Large intestine (tissue), 12 donors: ENCODE measurements at places on chromosomes 4 and X.
A peak's percentile ranks its signal among the peaks of the same experiment; 100 is the strongest.

- no peak for DNase-seq
Measured at GRCh38 chr4:118867311-118868067, 21.2 kb upstream of the SYNPO2 start.

DNA sequence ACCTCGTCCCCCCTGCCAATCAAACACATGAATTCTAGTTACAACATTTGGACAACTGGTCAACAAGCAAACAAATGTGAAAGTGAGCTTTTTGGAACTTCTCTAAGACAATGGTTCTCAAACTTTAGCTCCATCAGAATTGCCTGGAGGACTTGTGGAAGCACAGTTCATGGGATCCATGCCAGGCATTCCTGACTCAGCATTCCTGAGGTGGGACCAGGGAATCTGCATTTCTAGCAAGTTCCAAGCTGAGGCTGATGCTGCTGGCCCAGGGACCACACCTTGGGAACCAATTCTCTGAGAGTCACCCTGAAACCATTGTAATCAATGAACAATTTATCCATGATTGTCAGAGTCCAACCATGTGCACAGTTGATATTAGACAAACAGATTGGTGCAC, 43.8 kb upstream of the PRPS2 start:
- no peak for DNase-seq

- no peak for DNase-seq
Measured at GRCh38 chrX:47185241-47185640, 8.4 kb upstream of the UBA1 start.

DNA sequence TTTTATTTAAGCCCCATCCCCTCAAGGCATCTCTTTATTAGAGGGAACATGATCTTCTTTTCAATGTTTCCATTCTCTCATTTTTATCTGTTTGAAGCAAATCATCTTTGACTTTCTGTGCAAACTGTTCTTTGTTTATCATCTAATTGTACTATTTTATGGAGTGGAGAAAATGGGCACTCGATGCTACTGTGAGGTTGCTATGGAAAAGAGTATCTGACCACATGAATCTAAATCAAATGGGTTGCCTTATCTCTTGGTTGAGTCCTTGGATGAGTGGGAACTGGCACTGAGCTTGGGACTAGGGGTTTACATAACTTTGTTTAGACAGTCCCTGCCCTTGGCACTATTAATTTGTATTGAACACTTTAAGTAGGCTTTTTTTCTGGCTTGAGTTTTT, 9.1 kb downstream of the OCRL start:
- no peak for DNase-seq

DNA sequence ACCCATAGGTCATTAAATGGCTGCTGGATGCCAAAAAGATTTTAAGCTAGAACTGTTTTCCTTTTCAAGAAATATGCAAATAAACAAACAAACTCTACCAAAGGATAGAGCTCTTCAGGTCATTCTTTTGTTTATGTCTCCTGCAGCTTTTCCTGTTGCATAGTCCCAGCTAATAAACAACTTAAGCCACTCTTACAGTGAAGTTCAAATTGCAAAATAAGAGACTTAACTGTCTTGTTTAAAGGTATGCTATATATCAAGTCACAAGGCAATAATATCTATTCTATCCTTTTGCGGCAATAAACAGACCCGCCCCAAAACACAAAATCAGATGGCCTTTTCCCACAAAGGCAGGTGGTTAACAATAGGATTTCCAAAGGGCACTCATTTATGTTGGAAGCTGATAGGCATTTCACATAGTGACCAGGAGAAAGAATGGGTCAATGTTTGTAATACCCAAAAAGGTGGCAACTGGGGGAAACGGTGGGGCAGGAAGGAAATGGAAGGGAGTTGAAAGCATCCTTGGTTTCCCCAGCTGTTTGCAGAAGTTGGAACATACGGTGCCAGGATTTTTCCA, 15.3 kb downstream of the HAND2 start:
- no peak for DNase-seq

- DNase-seq: no peak
Measured at GRCh38 chr4:164648151-164648848, 105.6 kb upstream of the SMIM31 start.

DNA sequence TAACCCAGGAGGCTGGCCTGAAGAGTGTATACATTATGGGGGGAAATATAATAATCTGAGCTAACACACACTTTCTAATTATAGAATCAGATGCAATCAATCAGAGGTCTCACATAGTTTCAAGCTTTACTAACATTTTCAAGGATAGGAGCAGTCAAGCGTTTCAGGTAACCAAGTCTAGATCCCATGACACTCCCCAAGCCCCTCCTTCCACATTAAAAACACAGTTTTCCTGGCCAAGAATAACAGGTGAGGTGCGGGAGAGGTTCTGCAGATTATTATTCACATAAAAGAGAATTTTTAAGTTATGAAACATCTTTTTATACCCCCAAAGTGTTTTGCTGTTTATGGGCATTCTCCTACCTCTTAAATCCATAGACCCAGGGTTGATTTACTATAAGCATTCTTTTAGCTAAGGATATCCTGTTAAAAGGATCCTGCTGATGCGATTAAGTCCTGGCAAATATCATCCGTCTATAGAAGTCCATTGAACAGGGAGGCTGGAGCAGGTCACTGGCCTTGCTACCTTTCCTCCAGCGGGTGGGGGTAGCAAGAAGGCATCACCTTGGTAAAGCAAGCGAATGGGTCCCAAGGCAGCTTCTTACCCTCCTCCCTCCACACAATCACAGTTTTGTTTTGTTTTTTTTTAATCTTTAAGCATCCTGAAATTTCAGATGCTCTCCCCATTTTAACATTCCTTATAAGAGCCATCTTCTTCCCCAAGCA, 104.7 kb upstream of the GPM6A start:
- no peak for DNase-seq

DNA sequence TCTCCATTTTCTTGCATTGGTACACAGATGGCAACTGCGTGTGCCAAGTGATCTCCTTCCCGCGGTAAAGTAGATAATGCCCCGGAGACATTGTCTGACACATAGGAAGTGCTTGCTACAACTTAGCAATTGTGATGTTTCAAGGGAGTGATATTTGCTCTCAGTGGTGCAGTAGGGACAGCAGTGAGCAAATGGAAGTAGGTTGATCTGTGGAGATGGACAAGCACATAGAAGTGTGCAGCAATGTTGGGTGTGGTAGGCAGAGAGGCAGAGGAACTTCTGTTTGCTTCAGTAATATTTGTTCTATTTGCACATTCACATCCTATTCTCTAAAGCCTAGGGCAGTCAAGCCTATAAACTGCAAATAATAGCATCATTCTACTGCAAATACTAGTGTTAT, 846.7 kb upstream of the PRKX start:
- DNase-seq: no peak

GRCh38 chrX:13290891-13291614, 28.8 kb downstream of the ATXN3L start:
- no peak for DNase-seq

DNA sequence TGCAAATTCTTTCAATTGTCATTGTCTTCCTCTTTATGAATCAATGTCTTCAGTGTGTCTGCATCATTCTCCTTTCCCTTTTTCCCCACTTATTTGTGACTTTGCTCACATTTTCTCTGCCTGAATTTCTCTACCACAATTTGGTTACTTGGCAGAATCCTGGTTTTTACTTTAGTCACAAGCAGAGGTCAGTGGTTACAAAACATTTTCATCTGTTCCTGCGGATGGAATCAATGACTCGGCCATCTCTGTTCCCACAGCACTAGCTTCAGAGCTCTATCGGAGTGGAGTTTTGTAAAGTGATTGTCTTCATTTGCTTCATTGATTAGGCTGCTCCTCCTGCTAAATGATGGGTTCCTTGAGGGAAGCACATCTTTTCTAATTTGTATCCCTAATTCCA, 501.3 kb upstream of the AADAT start:
- no peak for DNase-seq

- no peak for DNase-seq
Measured at GRCh38 chr4:142383354-142383753, 462.7 kb downstream of the INPP4B start.

DNA sequence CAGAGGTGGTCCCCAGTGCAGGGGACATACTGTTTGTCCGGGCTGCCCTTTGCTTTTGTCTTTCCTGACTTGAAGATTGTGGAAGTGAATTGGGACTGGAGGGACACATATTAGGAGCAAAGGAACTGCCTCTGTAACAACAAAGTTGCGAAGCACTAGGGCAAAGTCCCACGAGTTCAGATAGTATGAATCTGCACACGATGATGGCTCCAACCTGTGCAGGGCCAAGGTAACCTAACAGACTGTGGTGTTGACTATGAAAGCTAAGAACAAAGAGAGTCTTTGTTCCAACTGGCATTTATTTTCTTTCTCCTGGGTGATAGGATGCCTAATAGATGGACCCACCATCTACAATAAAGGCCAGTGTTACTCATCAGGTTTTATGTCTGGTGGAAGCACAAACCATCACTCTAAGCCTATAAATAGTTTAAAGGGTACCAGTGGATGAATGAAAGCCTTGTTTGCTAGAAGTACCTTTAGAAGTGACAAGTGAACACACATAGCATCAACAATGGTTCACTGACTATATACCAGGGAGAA, 71.8 kb downstream of the TMA16 start:
- no peak for DNase-seq

- DNase-seq: no peak
Measured at GRCh38 chrX:47707031-47707780, 48.2 kb upstream of the UXT start.

- DNase-seq: no peak
Measured at GRCh38 chr4:80125252-80126177, 52.5 kb upstream of the ANTXR2 start.

GRCh38 chr4:168119890-168120289, 27.6 kb downstream of the ANXA10 start:
- DNase-seq: no peak

DNA sequence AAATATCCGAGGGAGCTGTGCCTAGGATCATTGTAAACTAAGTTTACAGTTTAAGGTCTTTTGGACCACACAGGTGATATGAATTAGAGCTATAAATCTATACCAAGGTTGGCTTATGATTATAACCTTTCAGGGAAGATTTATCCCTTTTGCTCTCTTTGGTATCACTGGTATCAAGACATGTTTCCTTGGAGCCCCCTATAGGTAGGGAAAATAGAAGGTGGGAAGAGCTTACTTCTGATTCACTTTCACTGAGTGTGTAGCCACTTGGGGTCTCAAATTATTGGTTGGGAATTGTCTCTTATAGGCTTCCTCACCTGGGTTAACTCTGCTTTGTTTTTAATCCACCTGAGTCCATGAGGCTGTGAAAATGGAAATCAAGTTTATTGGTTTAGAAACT, 262.1 kb upstream of the NR3C2 start:
- DNase-seq: no peak

DNA sequence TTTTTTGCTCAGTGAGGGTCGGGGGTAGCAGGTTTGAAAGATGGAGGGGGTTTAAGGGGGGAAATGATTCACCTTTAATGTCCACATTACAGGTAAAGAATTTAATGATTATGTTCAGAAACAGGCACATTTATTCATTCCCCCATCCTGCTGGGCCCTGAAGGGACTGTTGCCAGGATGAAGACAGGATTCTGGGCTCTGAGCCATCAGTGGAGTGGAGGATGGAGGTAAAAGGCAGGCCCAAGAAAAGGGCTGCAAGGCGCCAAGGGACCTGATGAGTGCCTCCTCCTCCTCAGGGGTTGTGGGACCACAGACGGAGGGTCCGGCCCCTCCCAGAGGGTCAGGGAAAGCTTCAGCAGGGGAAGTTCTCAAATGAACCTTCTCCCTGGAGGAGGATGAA, 40.4 kb upstream of the PROM1 start:
- DNase-seq: no peak

DNA sequence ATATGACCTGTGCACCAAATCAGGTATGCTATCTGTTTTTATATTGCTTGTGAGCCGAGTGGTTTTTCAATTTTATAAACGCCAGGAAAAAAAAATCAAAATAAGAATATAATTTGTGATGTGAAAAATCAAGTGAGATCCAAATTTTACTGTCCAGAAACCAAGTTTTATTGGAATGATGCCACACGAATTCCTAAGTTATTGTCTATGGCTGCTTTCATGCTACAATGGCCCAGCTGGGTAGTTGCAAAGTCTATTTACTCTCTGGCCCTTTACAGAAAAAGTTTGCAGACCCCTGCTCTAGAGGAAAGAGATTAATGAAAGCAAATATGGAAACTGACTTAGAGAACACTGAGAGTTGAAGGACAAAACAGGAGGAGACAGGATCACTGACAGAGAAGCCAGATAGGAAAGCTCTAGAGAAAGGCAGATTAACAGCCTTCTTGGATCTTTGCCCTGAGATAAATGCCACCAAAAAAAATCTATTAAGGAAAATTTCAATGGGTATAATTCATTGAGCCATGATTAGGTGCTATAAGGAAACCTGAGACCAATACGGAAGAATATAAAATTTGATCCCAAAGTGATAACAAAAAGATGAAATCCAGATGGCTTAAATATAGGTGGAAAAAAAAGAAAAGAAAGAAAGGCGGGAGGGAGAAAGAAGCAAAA, 29.8 kb downstream of the PRSS12 start:
- DNase-seq: no peak

- DNase-seq: peak; percentile 19
Measured at GRCh38 chr4:148034813-148035212, 302.9 kb downstream of the ARHGAP10 start.

GRCh38 chr4:81410680-81411079, 61.0 kb downstream of the RASGEF1B start:
- DNase-seq: no peak

DNA sequence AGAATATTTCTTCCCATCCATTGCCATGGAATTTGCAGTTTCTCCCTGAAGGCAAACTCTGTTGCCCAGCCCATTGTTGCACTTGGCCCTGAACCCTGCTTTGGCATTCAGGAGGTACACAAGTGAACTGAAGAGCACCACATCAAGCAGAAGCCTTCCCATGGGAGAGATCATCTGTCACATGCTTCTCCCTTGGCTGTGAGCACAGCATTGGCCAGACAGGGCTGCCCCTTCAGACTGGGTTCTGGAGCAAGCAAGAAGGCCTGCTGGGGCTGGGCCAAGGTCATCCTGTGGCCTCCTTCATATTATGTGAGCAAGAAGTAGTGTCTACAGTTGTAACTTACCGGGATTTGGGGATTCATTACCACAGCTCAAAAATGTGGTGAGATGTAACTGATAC, 22.7 kb downstream of the SCML1 start:
- DNase-seq: no peak
